ENCODE measurements at places on chromosomes 6 and 20. TPM values are rescaled to one million over a fixed set of nuclear protein-coding genes. Genes with fewer than 3 reads are reported as not detected.

Gene IL17F
- total RNA-seq, result not detected

Gene BPIFB2
- total RNA-seq, result not detected

Gene PI3
- total RNA-seq, result not detected

Gene SRSF6
- 187 TPM for total RNA-seq

GRCh38 chr6:169227116-169227515 lies 26.5 kb downstream of the THBS2 start:
- H3K27me3 ChIP-seq, result no peaks in the 10 kb centered on the region
- no peak overlapping the region for H3K4me3 ChIP-seq
- H3K4me1 ChIP-seq, result no peaks in the 10 kb centered on the region
- no peak overlapping the region for H3K27ac ChIP-seq
- H3K36me3 ChIP-seq, result no peaks in the 10 kb centered on the region
- DNase-seq, result no peak

- peaks cover 5% of the 10 kb centered on the region for H3K4me1 ChIP-seq
- H3K4me3 ChIP-seq, result no peak overlapping the region
- H3K27me3 ChIP-seq, result no peaks in the 10 kb centered on the region
- H3K36me3 ChIP-seq, result no peaks in the 10 kb centered on the region
Measured at GRCh38 chr6:47247227-47247797, 62.4 kb downstream of the TNFRSF21 start.

DNA sequence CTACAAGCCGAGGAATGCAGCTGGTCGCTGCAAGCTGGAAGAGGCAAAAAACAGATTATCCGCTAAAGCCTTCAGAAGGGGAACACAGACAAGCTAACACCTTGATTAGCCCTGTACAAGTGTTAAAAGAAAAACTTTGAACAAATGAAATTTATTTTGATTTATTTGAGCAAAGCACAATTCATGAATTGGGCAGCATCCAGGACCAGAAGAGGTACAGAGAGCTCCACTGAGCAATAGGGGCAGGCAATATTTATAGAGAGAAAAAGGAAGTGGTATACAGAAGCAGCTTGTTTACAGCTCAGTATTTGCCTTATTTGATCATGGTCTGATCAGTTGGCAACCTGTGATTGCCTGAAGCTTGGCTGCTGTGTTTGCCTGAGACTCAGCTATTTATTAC lies 17.6 kb downstream of the HLA-DOB start:
- DNase-seq, result no peak
- no peaks in the 10 kb centered on the region for H3K36me3 ChIP-seq
- no peak overlapping the region for H3K27ac ChIP-seq
- peaks cover 67% of the 10 kb centered on the region for H3K27me3 ChIP-seq

DNA sequence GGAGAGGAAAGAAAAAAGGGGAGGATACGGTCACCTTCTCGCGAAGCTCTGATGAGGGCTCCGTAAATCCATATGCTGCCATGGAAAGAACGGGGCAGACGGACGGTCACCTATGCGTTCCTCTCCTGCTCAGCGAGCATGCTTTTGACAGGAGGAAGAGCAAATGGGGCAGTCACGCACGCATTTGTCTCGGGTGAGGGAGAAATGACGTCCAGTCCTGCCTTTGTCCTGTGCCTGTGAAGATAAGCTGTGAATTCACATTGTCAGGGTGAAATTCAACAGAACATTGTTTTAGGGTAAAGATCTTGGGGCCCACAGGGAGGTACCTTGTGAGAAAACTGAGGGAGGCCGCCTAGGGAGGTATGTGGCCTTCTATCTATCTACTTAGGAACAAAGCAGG lies 83.8 kb downstream of the IRF4 start:
- H3K4me3 ChIP-seq, result peak overlapping the region; percentile 71
- H3K27me3 ChIP-seq, result no peaks in the 10 kb centered on the region
- H3K4me1 ChIP-seq, result peaks cover 68% of the 10 kb centered on the region
- peak overlapping the region; percentile 83 for H3K27ac ChIP-seq

DNA sequence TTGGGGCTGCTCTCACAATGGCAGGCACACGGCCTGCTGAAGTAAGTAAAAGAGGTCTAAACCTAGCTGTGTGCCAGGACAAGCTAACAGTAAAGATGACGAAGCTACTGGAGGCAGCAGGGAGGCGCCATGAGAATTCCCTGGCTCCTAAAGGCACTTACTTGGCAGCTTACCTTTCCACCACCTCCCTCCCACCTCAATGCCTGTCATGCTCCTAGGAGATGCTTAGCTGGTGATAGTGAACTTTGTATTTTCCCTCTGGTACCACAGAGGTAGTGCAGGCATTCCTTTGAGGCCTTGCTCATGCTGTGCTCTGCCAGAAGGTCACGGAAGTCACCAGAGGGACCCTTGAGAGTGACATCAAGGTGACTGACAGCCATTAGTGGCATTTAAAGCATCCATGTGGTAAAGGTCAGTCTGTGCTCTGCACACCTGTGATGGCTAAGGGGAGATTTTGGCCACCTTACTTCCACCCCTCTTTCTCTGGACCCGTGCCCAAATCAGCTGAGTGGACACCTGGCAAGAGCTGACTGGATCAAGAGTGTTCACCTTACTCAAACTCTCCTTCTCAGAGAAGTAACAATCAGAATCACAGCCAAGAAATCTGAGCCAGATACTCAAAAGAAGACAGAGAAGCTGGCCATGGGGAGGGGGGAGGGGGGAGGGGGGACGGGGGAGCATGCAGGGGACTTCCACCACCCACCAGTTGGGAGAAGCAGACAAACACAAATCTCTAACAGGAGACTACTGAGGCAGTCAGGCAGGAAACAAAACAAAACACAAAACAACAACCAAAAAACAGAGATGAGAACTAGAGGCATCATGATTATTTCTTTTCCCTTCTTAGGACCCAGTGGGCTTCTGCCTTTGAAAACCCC lies 2.9 kb downstream of the FKBP1A start:
- peaks cover 67% of the 10 kb centered on the region for H3K4me1 ChIP-seq
- peak overlapping the region; percentile 78 for H3K27ac ChIP-seq
- peak overlapping the region; percentile 88 for H3K4me3 ChIP-seq
- no peak for DNase-seq
- H3K27me3 ChIP-seq, result peaks cover 3% of the 10 kb centered on the region

DNA sequence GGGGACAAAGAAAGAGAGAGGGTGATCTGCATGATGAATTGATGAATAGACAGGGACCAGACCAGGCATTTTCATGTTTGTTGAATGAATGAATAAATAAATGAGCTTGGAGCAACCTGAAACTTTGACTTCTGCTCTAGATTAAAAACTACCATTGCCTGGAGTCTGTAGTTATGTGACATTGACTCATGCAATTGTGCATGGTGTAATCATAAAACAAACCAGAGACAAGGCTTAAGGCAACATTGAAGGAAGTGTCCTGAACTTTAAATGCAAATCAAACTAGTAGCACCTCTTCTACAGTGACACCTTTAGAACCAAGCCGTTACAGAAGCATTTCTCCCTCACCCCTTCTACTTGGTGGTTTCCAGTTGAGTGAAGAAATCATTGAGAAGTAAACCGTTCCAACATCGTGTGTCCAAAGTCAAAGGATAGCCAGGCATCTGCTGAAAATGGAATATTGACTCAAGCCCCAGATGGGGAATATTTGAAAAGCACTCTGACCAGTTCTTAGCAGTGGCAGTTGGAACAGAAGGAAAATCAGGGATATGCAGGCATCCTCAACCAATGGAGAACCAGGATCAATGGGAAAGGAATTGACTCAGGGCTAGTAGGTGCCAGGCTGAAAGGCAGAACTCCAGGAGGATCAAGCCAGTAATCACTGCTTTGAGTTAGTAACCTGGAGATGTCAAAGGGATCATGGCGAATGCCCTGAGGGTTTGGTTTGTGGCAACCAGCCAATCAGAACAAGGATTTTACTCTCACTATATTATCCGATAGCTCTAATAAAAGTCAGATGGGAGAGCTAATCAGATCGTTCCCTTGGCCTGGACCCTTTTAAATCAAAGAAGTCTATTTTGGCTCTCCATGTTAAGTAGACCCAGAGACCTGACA lies 171.2 kb upstream of the TSHZ2 start:
- H3K27me3 ChIP-seq, result no peaks in the 10 kb centered on the region
- no peaks in the 10 kb centered on the region for H3K4me1 ChIP-seq
- no peak overlapping the region for H3K27ac ChIP-seq
- no peak overlapping the region for H3K4me3 ChIP-seq
- H3K36me3 ChIP-seq, result no peaks in the 10 kb centered on the region
- DNase-seq, result no peak

GRCh38 chr6:4336778-4337442 lies 201.5 kb upstream of the ECI2 start:
- H3K27me3 ChIP-seq, result no peaks in the 10 kb centered on the region
- no peak for DNase-seq
- H3K4me3 ChIP-seq, result no peak overlapping the region
- no peaks in the 10 kb centered on the region for H3K36me3 ChIP-seq

- peaks cover 82% of the 10 kb centered on the region for H3K36me3 ChIP-seq
- H3K27me3 ChIP-seq, result no peaks in the 10 kb centered on the region
- no peak overlapping the region for H3K4me3 ChIP-seq
- DNase-seq, result no peak
Measured at GRCh38 chr6:135188718-135189117, 7.6 kb downstream of the MYB start.

GRCh38 chr6:146901940-146902816 lies 302.0 kb upstream of the STXBP5 start:
- H3K27me3 ChIP-seq, result no peaks in the 10 kb centered on the region
- no peak overlapping the region for H3K4me3 ChIP-seq
- no peak for DNase-seq
- no peak overlapping the region for H3K27ac ChIP-seq

- no peak overlapping the region for H3K27ac ChIP-seq
- H3K4me1 ChIP-seq, result peaks cover 2% of the 10 kb centered on the region
- H3K4me3 ChIP-seq, result no peak overlapping the region
- H3K36me3 ChIP-seq, result no peaks in the 10 kb centered on the region
- no peak for DNase-seq
Measured at GRCh38 chr6:110298411-110298810, 59.7 kb downstream of the METTL24 start.

DNA sequence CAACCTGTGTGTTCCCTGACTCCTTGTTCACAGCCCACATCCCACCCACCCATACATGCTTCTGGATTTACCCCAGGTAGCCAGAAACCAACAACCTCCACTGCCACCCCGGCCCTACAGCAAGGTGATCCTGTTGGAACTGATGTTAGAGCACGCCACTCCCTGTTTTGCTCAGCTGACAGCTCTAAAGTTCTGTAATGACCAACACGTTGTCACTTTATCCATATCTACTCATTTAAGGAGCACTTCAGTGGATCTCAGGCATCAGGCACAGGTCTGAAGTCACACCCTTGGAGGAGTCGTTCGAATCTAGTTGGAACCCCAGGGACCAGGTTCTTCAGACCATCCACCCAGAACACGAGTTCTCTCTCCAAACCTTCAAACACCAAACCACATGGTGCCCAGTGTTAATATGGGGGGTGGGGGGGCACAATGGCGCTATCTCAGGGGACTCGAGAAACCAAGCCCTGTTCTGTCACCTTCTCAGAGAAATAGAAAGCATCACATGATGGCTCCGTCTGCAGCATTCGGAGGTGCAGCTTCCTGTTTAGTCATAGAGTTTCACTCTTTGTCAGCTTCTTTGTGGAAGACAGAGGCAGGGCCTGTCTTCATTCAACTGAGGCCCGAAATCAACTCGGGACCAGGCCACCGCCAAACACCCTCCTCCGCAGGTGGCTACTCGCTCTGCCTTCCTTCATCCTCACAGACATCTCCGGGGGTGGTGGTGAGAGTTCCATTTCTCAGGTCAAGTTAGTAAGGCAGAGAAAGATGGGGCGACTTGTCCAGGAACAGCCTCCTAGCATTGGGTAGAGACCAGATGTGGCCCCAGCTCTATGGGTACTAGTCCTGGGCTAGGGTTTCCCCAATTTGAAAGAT lies 142.2 kb downstream of the NFATC2 start:
- DNase-seq, result peak; percentile 73
- H3K27ac ChIP-seq, result peak overlapping the region; percentile 95
- peaks cover 86% of the 10 kb centered on the region for H3K36me3 ChIP-seq
- H3K4me1 ChIP-seq, result peaks cover 78% of the 10 kb centered on the region

- no peak for DNase-seq
- H3K27me3 ChIP-seq, result no peaks in the 10 kb centered on the region
- no peak overlapping the region for H3K4me3 ChIP-seq
- no peak overlapping the region for H3K27ac ChIP-seq
- peaks cover 5% of the 10 kb centered on the region for H3K4me1 ChIP-seq
- no peaks in the 10 kb centered on the region for H3K36me3 ChIP-seq
Measured at GRCh38 chr20:11783102-11783850, 134.4 kb upstream of the BTBD3 start.

GRCh38 chr6:88574031-88574430 lies 389.4 kb downstream of the RNGTT start:
- H3K4me1 ChIP-seq, result no peaks in the 10 kb centered on the region
- no peaks in the 10 kb centered on the region for H3K36me3 ChIP-seq
- no peak for DNase-seq
- H3K27me3 ChIP-seq, result no peaks in the 10 kb centered on the region
- H3K27ac ChIP-seq, result no peak overlapping the region
- no peak overlapping the region for H3K4me3 ChIP-seq

DNA sequence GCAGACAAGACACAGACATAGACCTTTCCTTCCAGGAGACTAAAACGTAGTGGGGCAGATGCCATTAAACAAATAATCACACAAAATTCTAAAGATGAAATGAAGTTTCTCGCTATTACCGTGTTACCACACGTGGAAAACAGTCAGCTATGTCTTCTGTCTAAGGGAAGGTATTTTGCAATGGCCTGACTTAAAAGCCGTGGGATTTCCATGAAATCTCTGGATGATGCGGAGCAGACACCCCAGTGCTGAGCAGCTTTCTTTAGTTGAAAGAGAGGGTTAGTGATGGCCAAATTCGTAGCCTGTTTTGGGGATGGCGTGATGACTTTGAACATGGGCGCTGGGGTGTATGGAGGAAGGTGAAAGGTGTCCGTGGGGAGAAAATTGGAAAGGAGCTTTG lies 281.8 kb downstream of the NRN1 start:
- no peak overlapping the region for H3K27ac ChIP-seq
- H3K27me3 ChIP-seq, result no peaks in the 10 kb centered on the region
- DNase-seq, result no peak
- no peaks in the 10 kb centered on the region for H3K36me3 ChIP-seq
- H3K4me1 ChIP-seq, result peaks cover 11% of the 10 kb centered on the region

DNA sequence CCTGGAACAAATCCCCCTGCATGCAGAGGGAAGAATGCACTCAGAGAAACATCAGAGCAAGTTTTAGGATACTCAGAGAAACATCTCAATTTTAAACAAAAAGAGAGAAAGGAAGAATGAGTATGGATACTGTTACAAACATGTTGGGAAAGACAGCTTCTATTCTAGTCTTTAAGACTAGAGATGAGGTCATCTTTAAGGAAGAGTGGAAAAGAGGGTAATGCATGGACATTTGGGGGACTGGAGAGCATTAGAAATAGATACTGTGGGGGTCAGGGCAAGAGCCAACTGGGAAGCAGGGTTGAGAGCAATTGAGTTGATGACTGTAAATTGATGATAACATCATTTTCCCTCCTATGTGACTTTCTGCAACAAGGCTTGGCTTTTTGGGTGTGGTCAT lies 431.2 kb downstream of the CDH26 start:
- H3K27me3 ChIP-seq, result no peaks in the 10 kb centered on the region
- H3K36me3 ChIP-seq, result no peaks in the 10 kb centered on the region
- H3K4me1 ChIP-seq, result no peaks in the 10 kb centered on the region
- no peak overlapping the region for H3K4me3 ChIP-seq
- no peak overlapping the region for H3K27ac ChIP-seq
- no peak for DNase-seq

Data from activated T-helper 2 cell treated with anti-CD3 and anti-CD28 coated beads, Interferon-gamma antibody, Interleukin-2, Interleukin-4, amounts not matched to agents 10 μg/mL and 5 μg/mL and 100 μg/mL, durations not matched to agents 14 hours and 24 hours and 36 hours (primary cell).